Urothelium cell line (cell line): ENCODE measurements at places on chromosomes 5 and 9.

GRCh38 chr5:8601831-8602354 lies 732.9 kb downstream of the MTRR start:
- no peak for DNase-seq

- peak; percentile 67 for DNase-seq
Measured at GRCh38 chr5:96431376-96432187, 1.5 kb downstream of the PCSK1 start.

- no peak for DNase-seq
Measured at GRCh38 chr5:139761057-139761450, 34.6 kb upstream of the PSD2 start.

GRCh38 chr5:37905230-37905629 lies 65.4 kb upstream of the GDNF start:
- DNase-seq = no peak

DNA sequence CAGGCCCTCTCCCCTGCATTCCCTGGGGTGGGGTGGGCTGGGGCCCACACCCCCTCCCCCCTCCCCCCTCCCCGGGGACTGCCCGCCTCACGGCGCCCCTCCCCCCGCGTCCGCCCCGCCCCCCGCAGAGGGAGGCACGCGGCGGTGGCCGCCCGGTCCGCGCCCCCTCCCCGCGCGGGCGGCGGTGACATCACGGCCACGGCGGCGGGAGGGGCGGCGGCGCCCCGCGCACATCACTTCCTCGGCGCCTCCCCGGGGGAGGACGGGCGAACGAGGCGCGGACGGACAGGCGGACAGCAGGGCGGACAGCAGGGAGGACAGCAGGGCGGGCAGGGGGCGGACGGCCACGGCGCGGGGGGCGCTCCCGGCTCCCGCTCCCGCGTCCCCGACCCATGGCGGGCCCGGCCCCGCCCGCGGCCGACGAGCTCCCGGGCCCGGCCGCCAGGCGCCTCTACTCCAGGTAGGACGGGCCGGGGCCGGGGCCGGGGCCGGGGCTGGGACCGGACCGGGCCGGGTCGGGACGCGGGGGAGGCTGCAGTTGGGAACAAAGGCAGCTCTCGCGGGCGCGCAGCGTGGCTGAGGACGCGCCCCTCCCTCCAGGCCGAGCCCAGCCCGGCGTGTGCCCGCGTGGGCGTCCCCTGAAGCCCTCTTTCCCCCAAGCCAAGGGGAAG lies at the start of gene GPSM1:
GPSM1 (plus strand) TSS at position 236 of the 671 bp plus-strand sequence; CDS start at position 393, 157 bp downstream.
- DNase-seq = peak; percentile 80

DNA sequence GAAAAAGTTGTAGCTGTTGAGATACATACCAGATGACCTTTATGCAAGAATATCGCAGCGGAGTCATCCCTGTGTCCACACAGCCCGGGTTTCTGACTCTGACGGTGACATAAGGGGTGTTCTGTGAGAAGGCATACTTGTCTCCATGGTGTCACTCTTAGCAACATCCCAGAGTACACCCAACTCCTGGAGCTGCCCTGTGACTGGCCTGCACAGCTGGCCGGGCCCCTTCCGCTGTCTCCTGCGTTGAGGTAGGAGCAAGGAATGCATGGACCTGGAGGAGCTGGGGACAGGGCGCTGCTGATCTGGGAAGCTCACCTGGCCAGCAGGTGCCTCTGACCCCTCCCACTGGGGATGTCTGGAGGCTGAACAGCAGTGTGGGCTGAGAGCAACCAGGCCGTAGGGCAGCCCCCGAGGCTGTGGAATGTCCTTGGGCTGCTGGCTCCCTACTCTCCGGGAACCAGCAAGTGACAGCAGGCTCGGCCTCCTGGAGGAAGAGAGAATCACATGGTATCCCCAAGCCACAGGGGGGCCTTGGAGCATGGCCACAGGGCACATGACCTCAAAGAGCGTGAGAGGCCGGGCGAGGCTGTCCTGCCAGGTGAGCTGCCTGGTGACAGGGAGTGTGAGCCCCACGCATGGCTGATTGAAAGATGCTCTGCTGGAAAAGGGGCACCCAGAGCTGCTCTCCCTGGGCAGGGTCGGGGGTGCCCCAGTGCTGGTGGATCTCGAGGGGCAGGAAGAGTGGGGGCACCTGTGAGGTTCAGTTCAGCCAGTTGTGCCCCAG lies 113.4 kb downstream of the MRPL36 start:
- no peak for DNase-seq

GRCh38 chr9:37639109-37639762 lies 11.5 kb upstream of the FRMPD1 start:
- no peak for DNase-seq

GRCh38 chr5:2909035-2909434 lies 157.6 kb upstream of the IRX2 start:
- no peak for DNase-seq

DNA sequence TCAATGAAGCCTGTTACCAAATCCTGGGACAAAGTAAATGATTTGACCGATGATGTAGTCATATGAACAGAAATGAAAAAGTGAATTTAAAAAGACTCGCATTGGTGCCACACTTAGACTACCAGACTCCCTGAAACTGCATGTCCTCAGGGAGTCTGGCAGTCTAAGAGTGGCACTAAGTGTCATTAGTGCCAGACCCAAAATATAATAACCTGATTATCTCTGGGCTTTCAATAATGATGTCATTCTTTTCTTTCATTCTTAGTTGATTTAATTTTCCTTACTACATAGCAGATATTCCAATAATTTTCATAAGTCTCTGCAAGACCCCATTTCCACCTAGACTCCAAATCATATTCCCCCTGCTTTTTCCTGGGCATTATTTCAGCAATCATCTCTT lies 59.0 kb downstream of the OR2K2 start:
- no peak for DNase-seq

- no peak for DNase-seq
Measured at GRCh38 chr5:174601946-174602345, 122.4 kb upstream of the MSX2 start.

DNA sequence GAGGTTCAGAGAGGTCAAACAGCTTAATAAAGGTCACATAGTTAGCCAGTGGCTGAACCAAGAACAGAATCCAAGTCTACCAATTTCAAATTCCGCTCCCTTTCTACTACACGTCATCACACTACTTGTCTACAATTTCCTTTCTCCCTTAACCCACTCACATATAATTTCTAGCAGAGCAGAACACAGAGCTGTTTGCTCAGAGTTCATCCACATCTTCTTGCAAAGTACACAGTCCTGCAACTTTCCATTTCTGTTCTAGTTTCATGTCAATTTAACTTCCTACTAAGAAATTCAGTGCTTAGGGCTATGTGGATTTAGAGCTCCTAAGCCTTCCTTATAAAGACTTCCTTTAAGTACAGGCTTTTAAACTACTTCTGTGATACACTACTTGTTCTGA lies 61.3 kb downstream of the MEGF9 start:
- DNase-seq = no peak

- no peak for DNase-seq
Measured at GRCh38 chr9:2679011-2679410, 38.3 kb upstream of the KCNV2 start.

GRCh38 chr9:76725011-76725546 lies 39.2 kb upstream of the PCA3 start:
- DNase-seq = no peak

GRCh38 chr5:103424026-103424425 lies 138.6 kb downstream of the NUDT12 start:
- no peak for DNase-seq

DNA sequence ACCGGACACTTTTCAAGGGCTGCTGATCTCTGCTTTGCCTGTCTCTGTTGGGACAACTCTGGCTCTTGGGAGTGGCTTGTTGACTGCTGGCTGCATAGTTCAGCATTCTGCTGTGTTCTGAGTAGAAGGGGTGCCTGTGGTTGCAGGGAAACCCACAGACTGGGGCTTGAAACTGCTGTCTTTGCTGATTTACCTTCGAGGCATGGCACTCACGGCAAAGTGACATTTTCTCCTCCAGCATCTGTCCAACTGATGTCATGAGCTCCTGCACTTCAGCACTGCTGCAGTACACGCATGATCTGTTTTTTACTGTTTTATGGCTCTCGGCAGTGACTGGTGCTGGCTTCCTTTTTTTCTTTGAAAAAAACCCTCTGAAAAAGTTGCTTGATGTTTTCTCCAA lies 69.2 kb downstream of the SPATA31D1 start:
- DNase-seq = no peak

DNA sequence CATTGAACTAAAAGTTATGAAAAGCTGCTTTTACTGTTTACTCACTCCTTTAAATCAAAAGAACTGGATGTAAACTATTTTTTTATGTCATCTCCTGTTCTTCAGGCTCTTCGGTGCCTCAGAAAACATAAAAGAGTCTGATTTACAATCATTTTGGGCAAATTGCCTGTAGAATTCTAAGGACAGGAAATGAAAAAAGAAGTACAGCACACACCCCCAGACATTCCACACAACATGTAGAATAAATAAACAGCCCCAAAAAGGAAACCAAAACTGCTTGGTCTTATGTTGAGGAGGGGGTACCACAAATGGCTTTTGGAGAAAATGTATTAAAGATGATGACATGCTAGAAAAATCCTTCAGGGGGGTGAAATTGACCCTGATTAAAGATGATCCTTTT lies 57.2 kb downstream of the ITGA1 start:
- DNase-seq = no peak

DNA sequence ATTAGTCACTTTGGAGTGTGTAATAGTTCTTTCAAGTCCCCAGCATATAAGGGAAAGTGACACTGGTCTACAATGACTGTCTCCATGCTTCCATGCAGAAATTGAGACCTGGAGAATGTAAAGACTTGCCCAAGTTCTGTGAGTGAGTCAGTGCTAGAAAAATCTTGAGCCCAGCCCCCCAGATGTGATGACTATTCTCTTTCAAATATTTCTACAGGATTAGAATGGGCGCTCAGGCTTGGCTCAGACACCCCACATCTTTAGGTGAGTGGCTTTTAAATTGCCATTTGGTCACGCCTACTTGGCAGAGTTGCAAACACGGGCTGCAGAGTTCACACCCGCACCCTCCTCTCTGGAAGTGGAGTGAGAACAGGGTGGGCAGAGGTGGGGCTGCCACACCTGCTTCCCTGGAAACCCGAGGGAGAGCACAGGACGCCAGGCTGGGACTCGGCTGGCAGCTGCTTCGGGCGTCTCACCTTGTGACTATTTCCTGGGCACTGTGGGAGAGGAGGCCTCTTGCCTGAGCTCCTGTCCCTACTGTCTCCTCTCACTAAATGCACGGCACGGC lies 37.6 kb downstream of the ROPN1L start:
- peak; percentile 91 for DNase-seq

- DNase-seq = no peak
Measured at GRCh38 chr9:2466703-2467102, 154.9 kb upstream of the VLDLR start.

- DNase-seq = no peak
Measured at GRCh38 chr5:174589011-174589410, 135.4 kb upstream of the MSX2 start.

GRCh38 chr5:113119246-113119924 lies 142.8 kb downstream of the DCP2 start:
- no peak for DNase-seq

DNA sequence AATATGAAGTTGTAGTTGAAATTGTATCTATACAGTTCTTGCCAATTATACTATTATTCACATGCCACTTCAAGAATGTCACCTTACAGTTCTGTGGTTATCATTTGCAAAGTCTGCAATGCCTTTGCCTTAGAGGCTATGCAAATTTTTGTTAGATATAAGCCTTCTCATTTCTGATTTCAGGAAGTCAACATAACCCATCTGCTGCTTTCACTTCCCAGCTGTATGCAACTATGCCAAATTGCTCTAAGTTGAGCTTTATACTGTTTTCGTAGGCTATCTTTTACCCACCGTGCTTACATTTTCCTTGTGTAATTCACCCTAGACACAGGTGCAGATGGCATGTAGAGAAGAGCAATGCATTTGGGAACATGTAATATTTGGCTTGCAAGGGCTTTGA lies 1083.0 kb downstream of the CDH9 start:
- no peak for DNase-seq

DNA sequence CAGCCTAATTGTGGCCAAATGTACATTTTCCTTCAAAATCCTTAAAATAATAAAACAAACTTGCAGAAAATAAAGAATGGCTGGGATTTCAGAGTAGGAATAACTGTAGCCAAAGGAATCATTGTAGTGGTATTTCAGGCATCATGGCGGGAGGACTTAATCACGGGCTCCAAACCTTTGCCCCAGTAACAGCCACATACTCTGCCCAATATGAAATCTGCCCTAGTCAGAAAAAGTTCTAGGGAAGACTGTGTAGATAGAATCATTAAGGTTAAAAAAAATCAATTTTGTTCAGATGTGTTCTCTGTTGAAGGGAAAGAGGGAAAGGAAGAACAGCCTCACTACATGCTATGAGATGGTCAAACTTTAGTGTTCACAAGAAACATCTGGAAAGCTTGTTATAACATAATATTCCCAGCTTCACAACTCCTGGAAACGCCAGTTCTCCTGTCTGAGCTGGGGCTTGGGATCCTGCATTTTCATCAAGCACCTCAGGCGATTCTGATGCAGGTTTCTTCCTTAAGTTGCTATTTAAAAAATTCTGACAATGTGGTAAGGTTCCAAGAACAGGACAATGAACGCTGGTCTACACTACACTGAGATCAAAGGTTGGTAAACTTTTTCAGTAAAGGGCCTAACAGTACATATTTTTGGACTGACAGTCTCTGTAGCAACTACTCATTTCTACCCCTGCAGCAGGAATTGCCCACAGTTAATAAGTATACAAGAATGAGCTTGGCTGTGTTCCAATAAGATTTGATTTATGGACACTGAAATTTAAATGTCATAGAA lies 87.9 kb downstream of the CEMIP2 start:
- peak; percentile 47 for DNase-seq

GRCh38 chr9:137671721-137672120 lies 52.9 kb downstream of the EHMT1 start:
- DNase-seq = no peak

DNA sequence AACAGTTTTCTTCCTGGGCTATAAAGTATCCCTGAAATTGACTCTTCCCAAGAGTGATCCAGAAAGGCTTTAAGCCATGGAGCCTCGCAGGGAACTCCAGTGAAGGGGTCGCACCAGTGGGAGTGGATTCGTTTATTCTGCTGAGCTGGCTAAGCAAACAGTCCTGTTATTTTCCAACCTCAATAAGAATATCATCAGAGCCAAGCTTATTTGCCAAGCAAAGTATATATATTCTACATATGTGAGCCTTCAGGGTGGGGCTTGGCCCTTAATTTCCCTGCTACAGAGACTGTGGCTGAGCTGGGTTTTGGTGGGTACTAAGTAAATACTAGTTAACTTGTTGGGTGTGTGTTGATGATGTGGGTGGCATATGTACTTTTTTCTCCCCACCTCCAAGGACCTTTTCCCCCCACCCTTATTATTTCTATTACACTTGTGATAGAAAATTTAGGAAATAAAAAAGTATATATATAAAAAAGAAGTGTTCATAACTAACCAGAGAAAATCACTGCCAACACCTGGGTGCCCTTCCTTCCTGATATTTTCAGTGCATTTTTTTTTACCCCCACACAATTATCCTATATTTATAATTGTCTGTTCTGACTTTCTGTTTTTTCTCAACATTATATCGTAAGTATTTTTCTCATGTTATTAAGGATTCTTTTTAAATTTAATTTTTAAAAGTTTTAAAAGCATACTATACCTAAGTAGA lies 5.3 kb downstream of the GSN start:
- no peak for DNase-seq

GRCh38 chr5:154384480-154385235 lies 61.1 kb upstream of the SAP30L start:
- no peak for DNase-seq
